ENCODE measurements at places on chromosomes 1 and 21.
A peak's percentile ranks its signal among the peaks of the same experiment; 100 is the strongest.

GRCh38 chr1:177211231-177211630 lies 40.5 kb downstream of the BRINP2 start:
- DNase-seq, result no peak

- DNase-seq, result no peak
Measured at GRCh38 chr1:71994646-71995045, 287.7 kb downstream of the NEGR1 start.

- no peak for DNase-seq
Measured at GRCh38 chr1:179169616-179170467, 59.6 kb downstream of the ABL2 start.

GRCh38 chr21:26933448-26933847 lies 33.4 kb downstream of the ADAMTS5 start:
- no peak for DNase-seq

DNA sequence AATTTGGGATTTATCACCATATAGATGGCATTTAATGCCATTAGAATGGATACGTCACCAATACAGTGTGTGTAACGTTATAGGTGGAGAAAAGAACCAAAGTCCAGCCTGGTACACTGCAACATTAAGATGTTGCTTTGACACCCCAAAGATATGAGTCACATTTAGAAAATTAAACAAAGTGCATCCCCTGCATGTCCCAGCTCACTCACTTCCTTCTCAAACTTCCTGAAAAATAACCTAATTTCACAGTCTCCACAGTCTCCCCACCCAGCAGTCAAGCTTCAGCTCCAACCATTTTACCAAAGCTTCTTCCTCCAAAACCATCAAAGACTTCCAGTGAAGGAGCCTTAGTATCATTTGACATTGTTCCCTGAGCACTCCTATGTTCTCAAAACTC lies 111.9 kb downstream of the OMA1 start:
- DNase-seq, result no peak

DNA sequence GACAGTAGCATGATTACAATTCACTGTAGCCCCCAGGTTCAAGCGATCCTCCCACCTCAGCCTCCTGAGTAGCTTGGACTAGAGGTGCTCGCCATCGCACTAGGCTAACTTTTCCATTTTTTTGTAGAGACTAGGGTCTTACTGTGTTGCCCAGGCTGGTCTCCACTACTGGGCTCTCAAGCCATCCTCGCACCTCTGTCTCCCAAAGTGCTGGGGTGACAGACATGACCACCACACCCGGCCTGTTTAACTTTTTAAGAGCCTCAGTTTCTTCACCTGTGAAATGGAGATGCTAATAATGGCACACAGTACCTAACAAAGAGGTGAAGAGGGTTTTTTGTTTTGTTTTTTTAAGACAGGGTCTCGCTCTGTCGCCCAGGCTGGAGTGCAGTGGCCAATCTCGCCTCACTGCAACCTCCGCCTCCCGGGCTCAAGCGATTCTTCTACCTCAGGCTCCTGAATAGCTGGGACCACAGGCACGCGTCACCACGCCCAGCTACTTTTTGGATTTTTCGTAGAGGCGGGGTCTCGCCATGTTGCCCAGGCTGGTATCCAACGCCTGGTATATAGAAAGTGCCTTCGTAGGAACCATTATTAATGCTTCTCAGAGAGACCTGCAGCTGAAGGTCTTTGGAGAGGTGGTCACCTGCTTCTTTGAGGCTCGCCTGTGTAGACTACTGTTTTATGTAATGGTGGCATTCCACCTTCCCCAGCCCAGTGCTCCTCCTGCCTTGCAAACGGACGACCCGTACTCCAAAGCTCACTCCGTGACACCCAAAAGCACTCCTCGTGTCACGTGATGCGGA lies 567 bp downstream of the PMVK start:
- DNase-seq, result no peak

GRCh38 chr1:68585351-68585750 lies 88.5 kb upstream of the DEPDC1 start:
- no peak for DNase-seq

- DNase-seq, result no peak
Measured at GRCh38 chr1:175134500-175134899, 58.1 kb downstream of the KIAA0040 start.

DNA sequence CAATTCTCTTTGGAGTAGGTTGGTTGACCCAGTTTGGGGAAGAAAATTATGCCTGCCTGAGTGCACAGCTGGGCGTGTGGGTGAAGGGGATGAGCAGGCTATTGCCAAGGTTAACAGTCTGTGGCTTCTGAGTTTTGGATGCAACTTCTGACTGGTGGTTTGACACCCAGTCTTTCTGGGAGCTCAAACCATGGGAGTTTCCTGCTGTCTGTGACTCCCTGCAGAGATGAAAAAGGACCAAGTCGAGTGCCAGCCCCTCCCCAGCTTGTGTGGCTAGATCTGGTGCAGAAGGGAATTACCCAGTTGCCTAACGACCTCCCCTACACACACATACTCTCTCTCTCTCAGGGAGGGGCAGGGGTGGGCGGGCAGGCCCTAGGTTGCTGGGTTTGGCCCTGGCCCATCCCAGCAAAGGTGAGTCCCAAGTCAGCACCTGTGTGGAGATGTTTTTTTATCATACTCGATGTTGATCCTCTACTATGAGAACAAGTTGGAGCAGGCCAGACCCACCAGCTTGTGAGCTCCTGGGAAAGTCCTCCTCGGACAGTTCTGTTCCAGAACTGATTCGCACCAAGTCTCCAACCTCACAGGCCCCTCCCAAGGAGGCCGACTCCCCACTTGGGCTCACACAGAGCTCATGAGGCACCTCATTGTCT lies 28.2 kb downstream of the PKP1 start:
- no peak for DNase-seq

DNA sequence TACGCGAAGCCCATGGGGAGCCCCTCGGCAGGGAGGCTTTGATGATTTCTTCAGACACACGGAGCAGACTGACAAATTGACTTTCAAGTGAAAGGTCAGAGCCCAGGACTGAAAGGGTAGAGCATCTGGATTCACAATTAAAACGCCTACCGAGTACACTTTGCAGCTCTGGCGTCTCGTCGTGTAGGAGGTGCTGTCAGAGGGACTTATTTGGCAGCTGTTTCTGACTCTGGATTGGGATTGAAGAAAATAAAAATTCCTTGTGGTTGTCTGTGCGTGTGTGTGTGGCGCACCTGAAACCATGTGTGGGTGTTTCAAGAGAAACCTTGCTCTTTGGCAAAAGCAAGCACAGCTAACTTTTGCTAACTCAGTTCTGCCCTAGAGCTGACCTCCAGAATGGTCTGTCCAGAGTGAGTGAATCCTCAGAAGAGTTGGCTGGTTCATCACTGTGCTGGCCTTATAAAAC lies 348.7 kb downstream of the HLX start:
- DNase-seq, result peak; percentile 17

DNA sequence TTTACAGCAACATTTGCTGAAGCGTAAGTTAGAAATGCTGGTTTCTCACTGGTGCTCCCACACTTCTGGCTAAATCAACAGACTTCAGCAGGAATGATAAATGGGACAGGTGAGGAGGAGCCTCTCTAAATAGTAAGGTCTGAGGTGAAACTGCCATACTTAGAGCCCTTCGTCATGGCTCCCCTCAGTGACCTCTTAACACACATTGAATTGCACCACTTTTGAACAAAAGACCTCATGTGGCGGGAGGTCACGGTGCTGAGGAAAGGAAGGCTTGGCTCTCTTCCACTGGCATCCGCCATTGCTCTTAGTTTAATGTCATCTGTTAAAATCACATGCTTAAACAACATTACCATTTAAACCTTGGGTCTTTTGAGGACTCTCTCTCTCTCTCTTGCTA lies 3.4 kb downstream of the MAP3K7CL start:
- DNase-seq, result no peak

DNA sequence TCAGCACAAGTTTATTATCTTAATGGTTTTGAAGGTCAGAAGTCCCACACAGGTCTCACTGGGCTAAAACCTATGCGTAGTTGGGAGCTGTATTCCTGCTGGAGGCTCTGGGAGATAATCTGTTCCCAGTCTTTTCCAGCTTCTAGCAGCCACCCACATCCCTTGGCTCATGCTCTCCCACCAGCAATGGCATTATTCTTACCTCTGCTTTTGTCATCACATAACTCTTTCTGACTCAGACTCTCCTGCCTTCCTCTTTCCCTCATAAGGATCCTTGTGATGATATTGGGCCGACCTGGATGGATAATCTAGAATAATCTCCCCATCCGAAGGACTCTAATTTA lies 122.2 kb upstream of the PRDX6 start:
- no peak for DNase-seq

- peak; percentile 87 for DNase-seq
Measured at GRCh38 chr1:223726380-223727001, 14.2 kb downstream of the CAPN2 start.

DNA sequence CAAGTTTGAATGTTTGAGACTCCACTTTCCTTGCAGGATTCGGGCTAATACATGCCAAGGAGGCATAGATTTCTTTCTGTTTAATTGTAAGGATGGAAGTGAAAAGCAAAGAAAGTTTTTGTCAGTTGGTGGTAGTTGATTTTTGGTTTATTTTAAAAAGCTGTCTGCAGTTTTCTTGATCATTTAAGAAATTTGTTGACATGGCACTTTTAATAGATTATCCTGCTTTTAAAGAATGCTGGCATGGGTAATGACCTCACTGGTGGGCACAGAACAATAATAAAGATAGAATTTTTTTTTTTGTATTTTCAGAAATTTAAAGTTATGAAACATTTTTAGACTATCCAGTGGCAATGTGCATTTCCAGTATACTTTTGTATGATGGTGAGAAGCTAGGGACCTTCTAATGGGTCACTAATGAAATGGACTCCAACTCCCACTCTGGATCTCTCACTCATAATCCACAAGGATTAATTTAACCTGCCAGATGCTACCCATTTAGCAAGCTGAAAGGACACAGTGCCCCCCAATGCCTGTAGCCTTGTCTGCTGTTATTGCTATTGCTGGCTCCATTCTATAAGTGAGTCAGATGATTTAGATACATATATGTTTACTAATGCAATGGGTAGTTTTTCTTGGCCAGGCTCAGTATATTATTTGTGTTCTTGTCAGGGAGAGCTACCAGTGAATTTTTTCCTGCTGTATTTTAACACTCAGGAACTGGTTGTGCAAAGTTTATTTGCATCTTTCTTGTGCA lies 190.2 kb upstream of the SGIP1 start:
- no peak for DNase-seq

- no peak for DNase-seq
Measured at GRCh38 chr1:183520379-183520778, 48.1 kb downstream of the SMG7 start.

- no peak for DNase-seq
Measured at GRCh38 chr1:45730075-45730779, 20.2 kb downstream of the IPP start.

GRCh38 chr1:84736445-84736844 lies 46.2 kb upstream of the SSX2IP start:
- no peak for DNase-seq

- DNase-seq, result peak; percentile 70
Measured at GRCh38 chr1:235910357-235911299, 43.9 kb upstream of the LYST start.

GRCh38 chr1:107532318-107532717 lies 391.5 kb downstream of the NTNG1 start:
- DNase-seq, result no peak

DNA sequence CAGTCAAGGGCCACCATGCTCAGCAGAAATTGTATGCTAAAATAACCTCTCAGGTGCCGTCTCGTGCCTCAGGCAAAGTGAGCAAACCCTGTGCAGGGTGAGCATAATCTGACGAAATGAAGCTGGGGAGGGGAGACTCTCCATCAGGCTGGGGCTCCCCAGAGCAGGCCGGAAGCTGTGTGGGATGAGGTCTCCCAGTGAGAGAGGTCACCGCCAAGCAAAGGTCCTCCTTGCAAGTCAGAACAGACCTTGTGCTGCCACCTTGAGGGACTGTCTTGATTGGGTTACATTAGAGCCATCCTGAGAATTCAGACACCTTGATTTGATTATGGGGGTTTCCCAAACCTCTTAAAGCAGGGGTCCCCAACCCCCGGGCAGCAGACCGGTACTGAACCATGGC lies 64.2 kb downstream of the ZNF684 start:
- no peak for DNase-seq

- DNase-seq, result no peak
Measured at GRCh38 chr1:154833841-154834240, 36.2 kb downstream of the KCNN3 start.

- no peak for DNase-seq
Measured at GRCh38 chr1:29876902-29877301, 640.6 kb downstream of the PTPRU start.

DNA sequence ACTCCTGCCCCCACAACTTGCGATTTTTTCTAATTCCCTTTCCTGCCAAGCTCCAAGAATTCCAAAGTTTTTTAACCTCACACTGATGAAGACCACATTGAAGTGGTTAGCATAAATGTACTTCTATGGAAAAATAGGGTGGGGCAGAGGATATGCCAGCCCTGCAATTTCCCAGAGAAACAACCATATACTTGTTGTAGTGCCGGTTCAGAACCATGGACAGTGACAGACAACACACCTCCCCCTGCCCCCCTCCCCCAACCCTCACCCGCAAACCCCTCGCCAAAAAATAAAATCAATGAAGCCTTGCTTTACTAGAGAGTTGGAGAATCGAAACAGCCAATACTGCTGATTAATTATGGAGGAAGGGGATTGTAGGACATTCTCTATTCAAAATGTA lies 109.5 kb upstream of the GRIK3 start:
- no peak for DNase-seq

DNA sequence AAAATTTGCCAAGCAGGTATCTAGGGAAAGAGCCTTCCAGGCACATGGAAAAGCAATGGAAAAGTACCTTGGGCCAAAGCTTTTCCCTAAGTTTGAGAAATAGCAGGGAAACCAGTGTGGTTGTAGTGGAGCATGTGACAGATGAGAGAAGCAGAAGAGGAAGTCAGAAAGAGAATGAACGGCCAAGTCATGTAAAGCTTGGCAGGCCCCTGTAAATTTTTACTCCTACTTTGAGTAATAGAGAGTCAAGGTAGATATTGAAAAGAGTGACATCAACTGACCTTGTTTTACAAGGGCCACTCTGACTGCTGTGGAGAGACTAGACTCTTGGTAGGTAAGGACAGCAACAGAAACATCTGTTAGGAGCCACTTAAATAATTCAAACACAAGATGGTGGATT lies 180.9 kb upstream of the PRMT6 start:
- DNase-seq, result no peak

- DNase-seq, result no peak
Measured at GRCh38 chr1:16245476-16246196, 8.7 kb upstream of the CPLANE2 start.

GRCh38 chr21:46001821-46002681 lies 20.5 kb downstream of the COL6A1 start:
- DNase-seq, result peak; percentile 11

GRCh38 chr1:167339405-167339804 lies 118.7 kb downstream of the POU2F1 start:
- DNase-seq, result no peak

DNA sequence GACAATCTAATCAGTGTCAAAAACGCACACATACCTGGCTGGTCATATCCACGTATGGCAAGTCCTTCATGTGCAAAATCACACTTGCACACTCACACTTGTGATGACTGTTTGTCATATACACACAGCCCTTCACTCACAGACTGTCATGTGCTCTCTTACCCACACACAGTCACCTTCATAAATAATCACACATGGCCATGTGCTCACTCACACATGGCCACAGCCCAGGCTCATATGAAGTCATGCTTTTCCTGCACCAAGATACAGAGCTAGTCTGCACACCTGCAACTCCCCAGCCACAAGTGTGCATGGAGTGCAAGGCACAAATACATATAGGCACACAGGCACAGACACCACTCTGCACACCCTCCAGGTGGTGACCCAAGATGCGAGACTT lies 45.4 kb upstream of the FOXO6 start:
- DNase-seq, result no peak

GRCh38 chr1:7378346-7379130 lies 392.6 kb upstream of the VAMP3 start:
- no peak for DNase-seq

- DNase-seq, result no peak
Measured at GRCh38 chr1:113058941-113059706, 13.9 kb upstream of the LRIG2 start.
